ENCODE measurements at places on chromosomes 1 and 21.
A peak's percentile ranks its signal among the peaks of the same experiment; 100 is the strongest.

GRCh38 chr1:71285529-71285928 is 204.7 kb upstream of the ZRANB2 start:
- DNase-seq, result no peak

GRCh38 chr1:178509414-178510007 is 3.4 kb upstream of the TEX35 start:
- DNase-seq, result no peak

- no peak for DNase-seq
Measured at GRCh38 chr1:230568008-230568407, 74.3 kb upstream of the COG2 start.

DNA sequence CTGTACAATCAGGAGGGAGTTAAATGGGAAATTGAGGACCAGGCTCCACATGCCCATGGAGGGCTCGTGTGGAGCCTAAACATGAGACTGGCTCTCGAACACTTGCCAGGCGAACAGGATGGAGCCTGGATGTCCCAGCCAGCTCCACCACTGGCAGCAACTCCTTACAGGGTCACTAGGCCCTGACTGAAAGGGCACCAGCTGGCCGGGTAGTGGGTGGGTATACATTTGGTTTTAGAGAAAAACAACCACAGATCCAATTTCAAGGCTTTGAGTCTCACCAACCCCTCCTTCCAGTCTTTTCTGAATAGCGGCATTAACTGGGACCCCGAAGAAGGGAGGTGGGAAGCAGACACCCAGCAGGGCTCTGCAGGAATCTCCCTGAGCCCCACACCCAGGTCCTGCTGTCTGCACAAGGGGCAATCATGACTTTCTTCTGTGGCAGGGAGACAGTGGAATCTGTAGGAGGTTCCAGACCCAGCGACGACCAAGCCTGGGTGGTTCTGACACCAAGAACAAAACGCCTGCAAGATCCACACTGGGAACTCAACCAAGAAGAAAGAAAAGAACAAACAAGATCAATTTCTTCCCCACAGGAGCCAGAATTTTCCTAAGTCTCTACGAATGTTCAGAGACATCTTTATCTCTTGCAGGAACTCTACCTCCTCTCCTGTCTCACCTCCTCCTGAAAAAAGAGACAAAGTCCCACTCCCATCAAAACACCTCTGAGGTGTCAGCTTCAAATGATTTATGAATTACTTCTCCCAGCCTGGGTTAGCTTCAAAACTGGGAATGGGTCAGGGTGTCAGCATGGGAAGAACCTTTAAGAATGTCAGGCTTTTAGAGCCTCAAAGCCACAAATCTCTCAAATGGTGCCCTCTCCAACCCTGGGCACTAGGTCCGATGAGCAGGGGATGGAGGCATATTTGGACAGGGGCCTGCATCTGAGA is 26.5 kb upstream of the SRP9 start:
- no peak for DNase-seq

- DNase-seq, result no peak
Measured at GRCh38 chr1:205318231-205318991, 3.1 kb downstream of the NUAK2 start.

DNA sequence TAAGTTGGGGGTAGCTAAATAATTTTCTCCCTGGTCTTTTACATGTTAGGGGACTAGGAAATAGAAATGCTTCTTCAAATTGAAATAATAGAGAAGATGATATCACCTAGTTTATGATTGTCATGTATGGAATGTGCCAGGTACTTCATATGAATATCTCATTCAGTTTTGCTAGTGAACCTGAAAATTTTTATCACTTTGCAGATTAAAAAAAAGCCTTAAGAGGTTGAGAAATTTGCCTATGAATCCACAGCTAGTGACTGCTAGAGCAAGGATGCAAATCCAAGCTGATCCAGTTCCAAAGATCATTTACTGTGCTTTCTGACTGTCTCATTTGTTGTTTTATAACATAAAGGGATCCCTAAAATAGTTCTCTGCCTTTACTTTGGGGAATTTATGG is 24.7 kb downstream of the RNF2 start:
- DNase-seq, result no peak

DNA sequence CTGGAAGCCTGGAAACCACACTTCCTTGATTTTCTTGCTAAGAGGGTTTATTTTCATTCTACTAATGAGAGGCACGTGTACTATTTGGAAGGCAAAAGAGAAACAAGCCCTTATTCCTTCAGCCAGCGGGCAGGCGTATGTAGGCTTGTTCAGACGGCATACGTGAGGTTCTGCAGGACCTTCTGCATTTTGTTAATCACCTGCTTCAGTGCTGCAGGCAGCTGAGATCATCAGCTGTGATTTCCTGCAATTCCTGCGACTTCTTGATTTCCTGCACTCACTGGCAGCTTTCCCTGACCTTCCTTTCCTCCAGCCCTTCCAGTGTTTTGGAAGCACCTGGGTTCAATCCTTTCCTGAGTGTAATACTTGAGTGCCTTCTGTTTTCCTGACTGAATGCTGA is 43.4 kb downstream of the TSNAX start:
- DNase-seq, result no peak

DNA sequence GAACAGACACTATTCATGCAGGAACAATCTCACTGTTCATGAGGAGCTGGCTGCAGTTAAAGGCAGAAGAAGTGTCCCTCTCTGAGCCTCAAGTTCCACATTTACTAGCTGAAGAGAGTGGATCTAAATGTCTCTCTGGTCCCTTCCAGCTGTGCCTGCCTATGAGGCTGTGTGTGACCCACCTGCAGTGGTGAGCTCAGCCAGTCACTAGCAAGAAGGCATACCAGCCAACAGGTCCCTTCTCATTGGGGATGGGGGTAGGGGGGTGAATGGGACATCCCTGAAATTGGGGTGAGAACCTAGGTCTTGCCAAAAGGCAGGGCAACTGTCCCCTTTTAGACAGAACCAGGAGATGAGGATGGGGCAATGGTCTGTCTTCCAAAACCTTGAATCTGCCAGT is 13.6 kb downstream of the RD3 start:
- no peak for DNase-seq

DNA sequence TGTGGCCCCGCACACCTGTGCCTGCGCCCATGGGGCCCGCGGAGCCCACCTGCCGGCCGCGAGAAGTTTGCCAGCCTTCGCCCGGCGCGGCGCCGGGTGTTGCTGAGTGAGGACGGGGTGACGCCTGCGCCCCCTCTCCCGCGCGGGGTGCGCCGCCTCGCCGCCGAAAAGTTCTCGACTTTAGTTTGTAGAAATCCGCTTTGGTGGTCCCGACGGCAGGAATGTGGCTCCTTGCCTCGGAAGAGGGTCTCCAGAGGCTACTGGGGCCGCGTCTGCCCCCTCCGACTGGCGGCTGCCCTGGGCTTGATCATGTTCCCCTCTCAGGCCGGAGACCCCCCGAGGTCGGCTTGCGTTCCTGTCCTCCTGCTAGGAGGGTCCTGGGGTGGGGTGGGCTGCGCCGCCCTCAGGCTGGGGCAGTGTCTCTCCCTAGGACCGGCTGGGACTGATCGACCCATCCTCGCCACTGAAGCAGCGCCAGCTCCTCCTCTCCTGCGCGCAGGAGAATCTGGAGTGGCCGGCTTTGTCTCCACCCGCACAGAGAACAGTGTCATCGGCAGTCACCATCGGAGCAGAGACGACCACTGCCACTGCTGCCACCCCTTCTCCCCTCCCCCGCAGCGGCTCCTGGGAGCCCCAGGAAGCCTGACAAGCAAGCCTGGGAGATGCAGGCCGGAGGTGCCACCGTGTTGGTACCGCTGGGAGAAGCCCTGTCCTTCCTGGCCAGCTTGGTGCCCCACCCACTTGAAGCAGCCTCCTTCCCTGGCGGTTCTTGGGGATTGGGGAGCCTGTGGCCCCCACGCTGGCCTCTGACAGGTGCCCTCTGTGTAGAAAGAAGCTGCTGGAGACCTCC is 553 bp upstream of the SLC30A2 start:
- DNase-seq, result no peak

DNA sequence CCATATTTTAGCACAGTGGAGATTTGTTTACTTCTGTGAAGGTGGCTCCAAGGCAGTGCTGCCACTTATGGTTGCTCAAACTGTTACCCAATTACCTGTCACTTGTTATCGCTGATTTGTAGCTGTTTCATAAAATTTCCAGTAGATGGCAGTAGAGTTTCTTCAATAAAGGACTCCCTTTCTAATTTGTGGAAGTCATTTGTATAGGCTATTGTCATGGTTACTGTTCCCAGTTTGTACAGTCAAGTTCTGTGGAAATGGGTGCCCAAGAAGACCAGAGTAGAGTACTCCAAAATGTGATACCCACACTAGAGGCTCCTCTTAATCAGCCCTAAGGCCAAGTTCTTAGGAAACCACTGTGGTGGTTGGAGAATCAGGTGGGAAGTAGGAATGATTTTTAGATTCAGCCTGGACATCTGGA is 186.1 kb downstream of the CLEC20A start:
- no peak for DNase-seq

DNA sequence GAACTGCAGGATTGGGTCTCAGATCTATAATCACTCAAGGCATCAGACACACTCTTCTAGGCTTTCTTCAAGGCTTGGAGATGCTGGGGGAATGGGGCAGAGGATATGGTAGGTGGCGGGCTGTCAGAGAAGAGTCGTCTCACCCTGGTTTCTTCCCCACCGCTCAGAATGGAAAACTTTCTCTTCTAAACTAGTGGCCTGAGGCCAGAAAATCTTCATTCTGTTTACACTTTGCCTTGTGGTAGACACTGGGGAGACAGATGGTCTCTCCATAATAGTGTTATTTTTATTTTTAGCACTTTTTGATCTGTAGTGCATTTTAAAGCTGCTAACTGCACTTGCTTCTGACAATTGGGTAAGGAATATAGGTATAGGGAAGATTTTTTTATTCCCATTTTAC is 2.6 kb downstream of the PRELP start:
- no peak for DNase-seq

DNA sequence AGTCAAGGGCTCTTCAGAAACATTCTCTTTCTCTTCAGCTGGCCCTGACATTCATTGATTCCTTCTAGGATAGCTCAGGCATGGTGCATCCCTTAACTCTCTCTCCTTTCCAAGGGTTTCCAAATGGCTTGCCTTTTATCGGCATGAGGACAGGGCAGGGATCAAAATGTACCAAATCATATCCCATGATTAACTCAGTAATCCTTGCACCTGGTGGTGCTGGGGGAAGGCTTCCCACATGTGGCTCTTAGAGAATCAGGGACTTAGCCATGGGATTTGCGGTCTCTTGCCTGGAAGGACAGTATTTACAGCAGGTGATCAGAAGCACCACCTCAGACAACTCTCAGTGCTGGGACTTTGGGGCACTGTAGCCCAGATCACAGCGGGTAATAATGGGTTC is 46.2 kb upstream of the EDEM3 start:
- DNase-seq, result no peak

- DNase-seq, result no peak
Measured at GRCh38 chr1:94951046-94951445, 24.1 kb upstream of the CNN3 start.

DNA sequence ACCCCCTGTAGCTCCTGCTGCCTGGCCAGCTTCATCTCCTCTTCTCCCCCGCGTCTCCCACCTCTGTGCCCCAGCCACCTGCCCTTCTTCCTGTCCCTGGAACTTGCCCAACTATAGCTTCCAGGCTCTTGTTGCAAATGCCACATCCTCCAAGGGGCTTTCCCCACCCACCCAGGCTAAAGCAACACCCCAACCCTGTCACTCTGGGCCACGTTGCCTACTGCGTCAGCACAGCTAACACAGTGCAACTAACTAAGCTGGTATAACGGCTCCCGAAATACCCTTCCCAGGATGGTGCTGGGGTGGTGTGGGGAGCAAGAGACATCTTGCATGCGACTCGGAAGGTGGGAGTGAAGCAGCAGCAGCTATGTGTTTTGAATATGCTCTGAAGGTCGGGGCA is 19.7 kb downstream of the CAMK2N1 start:
- peak; percentile 41 for DNase-seq

DNA sequence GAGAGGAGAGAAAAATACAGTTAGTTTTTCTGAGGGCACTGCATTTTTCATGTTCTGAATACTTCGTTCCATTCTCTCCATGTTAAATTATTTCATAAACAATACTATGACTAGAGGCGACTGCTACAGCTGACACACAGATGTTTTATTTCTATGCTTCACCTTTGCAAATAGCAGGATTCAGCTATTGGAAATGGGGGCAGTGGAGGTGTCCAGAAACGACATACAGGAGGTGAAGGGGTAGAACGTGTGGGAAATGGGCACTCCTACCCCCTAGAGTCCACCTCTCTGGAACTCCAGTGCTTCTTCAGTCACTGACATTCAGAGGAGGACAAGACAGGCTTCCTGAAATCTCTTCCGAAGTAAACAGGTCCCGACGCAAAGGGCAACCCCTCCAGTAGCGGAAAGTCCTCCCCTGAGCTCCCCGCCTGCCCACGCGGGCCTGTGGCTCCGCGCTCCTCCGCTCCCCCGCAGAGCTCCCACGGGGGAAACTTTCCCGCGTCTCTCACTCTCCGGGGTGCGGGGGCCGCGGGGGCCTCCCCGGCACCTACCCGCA is 480 bp downstream of the DPYD start:
- no peak for DNase-seq

DNA sequence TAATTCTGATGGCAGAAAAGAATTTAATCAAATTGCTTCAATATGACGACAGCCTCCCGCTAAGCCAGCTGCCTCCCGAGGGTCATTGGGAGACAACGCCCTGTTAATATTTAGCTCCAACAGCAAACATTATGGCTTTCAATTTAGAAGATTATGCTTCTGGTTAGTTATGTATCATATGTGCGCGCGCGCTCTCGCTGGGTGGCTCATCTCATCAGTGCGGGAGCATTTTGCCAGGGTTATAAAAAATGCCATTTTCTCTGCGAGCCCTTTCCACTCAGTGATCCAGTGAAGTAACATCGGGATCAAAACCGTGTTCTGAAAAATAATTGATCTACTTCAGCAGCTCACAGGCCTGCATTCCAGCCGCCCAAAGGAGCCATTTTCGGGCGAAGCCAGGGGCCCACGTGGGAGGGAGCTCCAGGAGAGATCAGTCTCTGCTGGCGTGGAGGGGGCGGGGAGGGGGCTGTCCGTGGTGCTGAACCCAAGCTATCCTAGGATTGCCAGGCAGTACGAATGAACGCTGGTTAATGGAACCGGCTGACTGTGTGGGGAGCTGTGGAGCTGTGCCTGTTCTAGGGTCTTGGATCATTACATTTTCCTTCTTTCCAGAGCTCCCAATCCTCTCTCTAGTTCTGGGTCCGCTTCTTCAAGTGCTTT is 219.1 kb upstream of the ZC3H12A start:
- peak; percentile 28 for DNase-seq

- no peak for DNase-seq
Measured at GRCh38 chr21:16034446-16035190, 304.8 kb downstream of the USP25 start.

DNA sequence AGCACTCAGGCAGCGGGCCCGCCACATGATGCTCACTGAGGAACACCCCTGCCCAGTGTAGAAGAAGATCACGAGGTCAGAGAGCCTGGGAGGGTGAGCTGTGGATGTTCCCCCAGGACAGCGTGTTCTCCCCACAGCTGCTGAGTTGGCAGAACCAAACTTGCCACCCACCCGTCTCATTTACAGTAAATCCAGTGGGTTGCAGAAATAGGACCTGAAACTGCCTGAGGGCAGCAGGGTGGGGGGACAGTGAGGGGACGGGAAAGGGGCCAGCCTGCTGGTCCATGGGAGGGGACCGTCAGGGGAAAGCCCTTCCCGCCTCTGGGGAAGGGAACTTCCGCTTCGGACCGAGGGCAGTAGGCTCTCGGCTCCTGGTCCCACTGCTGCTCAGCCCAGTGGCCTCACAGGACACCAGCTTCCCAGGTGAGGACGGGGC is at the start of gene C1QB:
TSS of gene C1QB (plus strand) at position 356 of the 436 bp plus-strand sequence. CDS start 6,227 bp downstream, outside the sequence.
- DNase-seq, result no peak

Measured in stimulated activated CD4-positive, alpha-beta T cell treated with anti-CD3 and anti-CD28 coated beads, Interleukin-2, amount 100 ng/mL, for 24 hours (primary cell).